ENCODE measurements at places on chromosomes 6 and 20.
A peak's percentile ranks its signal among the peaks of the same experiment; 100 is the strongest.

GRCh38 chr20:10965936-10966470, 292.2 kb upstream of the JAG1 start:
- no peaks in the 10 kb centered on the region for H3K27me3 ChIP-seq
- H3K4me1 ChIP-seq: no peaks in the 10 kb centered on the region
- DNase-seq: no peak

DNA sequence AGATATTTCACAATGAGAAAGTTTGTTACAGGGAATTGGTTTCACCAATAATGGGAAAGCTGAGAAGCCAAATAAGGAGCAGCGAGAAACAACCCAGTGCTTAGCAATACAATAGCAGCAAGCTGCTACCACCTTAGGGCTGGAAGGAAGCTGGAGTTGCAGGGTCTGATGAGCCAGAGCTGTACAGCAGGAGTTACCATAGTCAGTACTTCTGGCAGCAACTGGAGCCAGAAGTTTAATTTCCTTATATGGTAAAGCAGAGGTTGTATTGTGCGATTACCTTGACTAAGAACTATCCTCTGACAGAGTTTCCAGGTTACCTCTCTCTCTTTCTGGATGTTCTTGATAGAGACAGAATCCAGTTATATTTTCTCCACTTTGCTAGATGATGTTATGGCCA, 137.1 kb upstream of the OLIG3 start:
- H3K4me1 ChIP-seq: peaks cover 2% of the 10 kb centered on the region
- peaks cover 3% of the 10 kb centered on the region for H3K27me3 ChIP-seq
- no peak overlapping the region for H3K27ac ChIP-seq
- no peaks in the 10 kb centered on the region for H3K36me3 ChIP-seq
- DNase-seq: no peak

DNA sequence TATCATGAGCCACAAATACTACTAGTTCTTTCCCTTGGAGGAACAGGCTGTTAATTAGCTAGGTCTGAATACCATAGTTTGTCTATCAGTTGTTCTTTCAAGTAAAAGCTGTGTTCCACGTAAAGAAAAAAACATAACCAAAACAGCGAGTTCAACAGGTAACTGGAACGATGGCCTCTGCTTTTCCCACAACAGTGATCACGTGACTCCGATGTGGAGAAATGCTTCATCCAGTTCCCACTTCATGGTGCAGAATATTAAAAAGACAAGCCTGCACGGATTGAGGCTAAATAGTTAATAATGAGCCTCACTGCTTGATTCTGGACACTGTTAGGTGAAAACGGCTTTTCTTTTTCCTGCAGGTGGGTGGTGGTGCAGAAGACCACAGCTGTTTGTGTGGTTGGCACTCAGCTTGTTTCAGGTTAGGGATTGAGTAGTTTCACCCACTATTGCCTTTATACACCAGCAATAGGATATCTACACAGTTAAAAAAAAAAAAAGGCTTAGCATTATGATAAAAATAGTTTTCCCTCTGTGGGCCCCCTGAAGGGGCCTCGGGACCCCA, 88.1 kb downstream of the DACT2 start:
- no peak for DNase-seq
- H3K4me1 ChIP-seq: no peaks in the 10 kb centered on the region
- no peaks in the 10 kb centered on the region for H3K36me3 ChIP-seq
- H3K27ac ChIP-seq: no peak overlapping the region
- H3K4me3 ChIP-seq: no peak overlapping the region

- H3K36me3 ChIP-seq: peaks cover 54% of the 10 kb centered on the region
- no peaks in the 10 kb centered on the region for H3K27me3 ChIP-seq
- H3K27ac ChIP-seq: no peak overlapping the region
- no peak overlapping the region for H3K4me3 ChIP-seq
- peaks cover 4% of the 10 kb centered on the region for H3K4me1 ChIP-seq
These were observed 34.2 kb downstream of the CEP162 start for GRCh38 chr6:84193114-84193708.

- peaks cover 34% of the 10 kb centered on the region for H3K4me1 ChIP-seq
- no peaks in the 10 kb centered on the region for H3K27me3 ChIP-seq
- H3K27ac ChIP-seq: no peak overlapping the region
- no peaks in the 10 kb centered on the region for H3K36me3 ChIP-seq
These were observed 91.8 kb upstream of the NHSL1 start for GRCh38 chr6:138590796-138591709.

- no peak for DNase-seq
- no peak overlapping the region for H3K4me3 ChIP-seq
- no peaks in the 10 kb centered on the region for H3K36me3 ChIP-seq
- no peaks in the 10 kb centered on the region for H3K4me1 ChIP-seq
These were observed 157.9 kb upstream of the MARCKS start for GRCh38 chr6:113699239-113699638.

DNA sequence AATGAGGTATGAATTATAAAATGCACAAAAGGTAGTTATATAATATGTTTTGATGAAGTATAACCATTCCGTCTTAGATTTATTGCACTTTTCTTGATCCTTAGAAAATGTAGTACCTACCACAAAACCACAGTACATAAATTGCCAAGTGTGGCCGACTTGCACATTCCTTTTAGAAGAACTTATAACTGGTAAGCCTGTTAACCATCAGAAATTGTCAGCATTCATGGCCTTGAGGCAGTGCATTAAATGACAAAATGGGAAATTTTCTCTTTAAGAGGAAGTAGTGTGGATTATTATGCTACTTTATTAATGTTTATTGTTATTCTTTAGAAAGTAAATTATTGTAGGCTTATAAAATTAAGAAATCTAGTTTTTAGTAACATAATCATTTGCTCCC, 29.6 kb downstream of the TAB2 start:
- no peak overlapping the region for H3K4me3 ChIP-seq
- H3K4me1 ChIP-seq: peaks cover 73% of the 10 kb centered on the region
- H3K36me3 ChIP-seq: peaks cover 41% of the 10 kb centered on the region
- no peak for DNase-seq

DNA sequence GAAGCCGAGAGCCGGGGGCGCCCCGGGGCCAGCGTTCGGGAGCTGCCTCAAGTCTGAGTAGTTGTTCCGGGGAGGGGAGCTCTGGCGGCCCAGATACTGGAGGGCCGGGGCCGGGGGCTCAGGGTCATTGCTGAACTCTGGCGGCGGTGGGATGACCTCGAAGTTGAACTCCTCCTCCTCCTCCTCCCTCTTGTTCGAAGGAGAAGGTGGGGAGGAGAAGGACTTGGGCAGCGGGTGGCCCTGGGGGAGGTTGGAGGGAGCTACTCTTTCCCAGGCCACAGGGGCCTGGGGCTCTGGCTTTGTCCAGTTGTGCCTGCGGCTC, 37.7 kb downstream of the C6orf132 start:
- no peaks in the 10 kb centered on the region for H3K36me3 ChIP-seq
- no peak overlapping the region for H3K27ac ChIP-seq
- H3K4me3 ChIP-seq: peak overlapping the region; percentile 39
- peaks cover 25% of the 10 kb centered on the region for H3K4me1 ChIP-seq

DNA sequence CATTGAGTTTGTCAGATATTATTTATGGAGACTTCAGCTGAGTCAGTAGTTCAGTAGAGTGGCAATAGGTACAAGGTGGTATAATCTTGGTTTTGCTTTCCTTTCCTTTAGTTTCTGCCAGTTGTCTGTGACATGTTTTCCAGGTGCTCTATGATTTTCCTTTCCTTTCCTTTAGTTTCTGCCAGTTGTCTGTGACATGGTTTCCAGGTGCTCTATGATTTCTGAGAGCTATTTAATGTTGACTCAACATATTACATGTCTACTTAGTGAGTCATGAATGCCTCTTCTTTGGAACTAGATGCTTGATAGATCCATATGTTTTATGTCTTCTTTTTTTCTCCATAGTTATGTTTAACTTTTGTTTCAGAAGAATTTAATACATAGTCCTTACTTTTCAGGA, 186.4 kb upstream of the DEFB112 start:
- no peaks in the 10 kb centered on the region for H3K4me1 ChIP-seq
- H3K36me3 ChIP-seq: no peaks in the 10 kb centered on the region
- no peak for DNase-seq
- no peak overlapping the region for H3K4me3 ChIP-seq
- H3K27me3 ChIP-seq: no peaks in the 10 kb centered on the region
- no peak overlapping the region for H3K27ac ChIP-seq

- H3K27ac ChIP-seq: no peak overlapping the region
- DNase-seq: peak; percentile 13
- peaks cover 72% of the 10 kb centered on the region for H3K27me3 ChIP-seq
- no peaks in the 10 kb centered on the region for H3K36me3 ChIP-seq
- peaks cover 29% of the 10 kb centered on the region for H3K4me1 ChIP-seq
These were observed 37.6 kb downstream of the NCR2 start for GRCh38 chr6:41372832-41373626.

GRCh38 chr6:116136933-116137340, 11.0 kb upstream of the COL10A1 start:
- no peaks in the 10 kb centered on the region for H3K27me3 ChIP-seq
- H3K4me3 ChIP-seq: no peak overlapping the region
- no peak overlapping the region for H3K27ac ChIP-seq
- peak; percentile 35 for DNase-seq

DNA sequence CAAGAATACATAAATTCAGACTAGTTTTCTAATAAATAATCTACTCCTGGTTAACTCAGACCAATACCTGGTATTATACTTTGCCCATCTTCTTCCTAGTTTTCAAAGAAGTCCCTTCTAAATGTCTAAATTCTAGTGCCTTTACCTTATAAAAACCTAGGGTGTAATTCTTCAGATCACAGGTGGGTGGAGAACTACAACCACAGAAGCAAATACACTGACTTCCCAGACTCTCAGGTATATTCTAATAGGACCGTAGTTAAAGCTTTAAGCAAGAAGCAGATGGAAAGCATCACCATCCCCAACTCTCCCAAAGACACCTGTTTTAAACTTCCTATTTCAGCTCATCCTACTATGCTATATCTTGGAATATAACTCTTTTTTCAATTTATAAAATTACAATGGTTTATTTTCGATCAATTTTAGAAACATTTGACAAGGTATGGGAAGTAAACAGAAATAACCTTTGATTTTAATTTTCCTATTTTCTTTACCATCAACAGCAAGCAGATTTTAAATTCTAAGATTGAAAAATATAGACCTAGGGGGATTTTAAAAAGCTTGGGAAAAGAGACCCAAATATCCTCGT, 15.8 kb downstream of the MAN1A1 start:
- H3K27me3 ChIP-seq: no peaks in the 10 kb centered on the region
- no peak overlapping the region for H3K27ac ChIP-seq

GRCh38 chr20:54015496-54015895, 54.9 kb downstream of the BCAS1 start:
- peaks cover 5% of the 10 kb centered on the region for H3K4me1 ChIP-seq
- no peak overlapping the region for H3K4me3 ChIP-seq
- H3K27me3 ChIP-seq: peaks cover 6% of the 10 kb centered on the region
- no peak for DNase-seq
- no peak overlapping the region for H3K27ac ChIP-seq

- H3K27ac ChIP-seq: peak overlapping the region; percentile 93
- no peak overlapping the region for H3K4me3 ChIP-seq
- peaks cover 33% of the 10 kb centered on the region for H3K4me1 ChIP-seq
- DNase-seq: peak; percentile 72
- H3K27me3 ChIP-seq: no peaks in the 10 kb centered on the region
- peaks cover 33% of the 10 kb centered on the region for H3K36me3 ChIP-seq
These were observed 352.9 kb downstream of the ESR1 start for GRCh38 chr6:152160346-152160745.

DNA sequence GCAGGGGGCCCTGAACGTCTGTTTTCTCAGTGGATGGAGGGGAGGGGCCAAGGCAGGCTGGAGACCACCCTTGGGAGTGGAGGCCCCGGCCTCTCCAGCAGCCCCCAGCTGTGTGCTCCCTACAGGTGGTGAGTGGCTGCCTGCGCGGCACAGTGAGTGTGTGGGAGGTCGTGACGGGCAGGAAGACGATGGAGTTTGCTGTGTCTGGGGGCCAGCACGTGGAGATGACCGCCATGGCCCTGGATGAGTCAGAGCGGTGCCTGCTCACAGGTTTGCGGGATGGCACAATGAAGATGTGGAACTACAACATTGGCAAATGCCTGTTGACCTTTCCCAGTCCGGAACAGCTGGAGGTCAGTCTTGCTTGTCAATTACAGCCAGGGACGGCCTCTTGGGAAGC, 52.6 kb downstream of the EFCAB8 start:
- peaks cover 6% of the 10 kb centered on the region for H3K36me3 ChIP-seq
- no peak overlapping the region for H3K4me3 ChIP-seq
- H3K4me1 ChIP-seq: peaks cover 10% of the 10 kb centered on the region
- H3K27me3 ChIP-seq: no peaks in the 10 kb centered on the region
- no peak for DNase-seq

DNA sequence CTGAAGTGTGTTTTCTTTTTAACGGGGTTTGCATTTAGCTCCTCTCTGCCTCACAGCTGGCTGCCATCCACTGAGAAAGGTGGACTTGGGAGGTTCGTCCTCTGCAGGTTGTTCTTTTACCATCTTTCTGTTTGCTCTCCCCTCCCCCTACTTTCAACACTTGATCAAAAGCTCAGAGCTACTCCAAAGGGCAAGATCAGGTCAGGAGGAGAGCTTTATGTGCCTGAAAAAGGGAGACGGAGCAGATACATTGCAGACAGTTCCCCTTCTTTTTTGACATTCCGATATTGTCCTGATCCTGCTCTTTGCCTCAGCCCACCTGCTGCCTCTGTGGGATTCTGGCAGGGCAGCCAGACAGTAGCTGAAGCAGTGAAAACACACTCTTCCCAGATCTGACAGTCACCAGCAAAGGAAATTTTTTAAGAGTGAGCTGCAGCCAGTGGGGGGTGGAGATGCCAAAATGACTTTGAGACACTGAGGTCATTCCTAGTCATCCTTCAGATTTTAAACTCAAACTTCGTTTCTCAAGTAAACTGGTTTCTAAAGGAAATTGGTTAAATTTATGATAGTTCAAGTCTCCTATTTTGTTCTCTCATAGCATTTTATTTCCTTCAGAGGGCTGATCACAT, 26.5 kb downstream of the SMLR1 start:
- H3K4me3 ChIP-seq: no peak overlapping the region
- no peak overlapping the region for H3K27ac ChIP-seq
- DNase-seq: no peak
- peaks cover 2% of the 10 kb centered on the region for H3K4me1 ChIP-seq

GRCh38 chr20:39967806-39968205, 721.2 kb downstream of the MAFB start:
- H3K4me3 ChIP-seq: no peak overlapping the region
- no peak overlapping the region for H3K27ac ChIP-seq
- H3K36me3 ChIP-seq: no peaks in the 10 kb centered on the region
- DNase-seq: no peak
- H3K4me1 ChIP-seq: no peaks in the 10 kb centered on the region
- no peaks in the 10 kb centered on the region for H3K27me3 ChIP-seq

DNA sequence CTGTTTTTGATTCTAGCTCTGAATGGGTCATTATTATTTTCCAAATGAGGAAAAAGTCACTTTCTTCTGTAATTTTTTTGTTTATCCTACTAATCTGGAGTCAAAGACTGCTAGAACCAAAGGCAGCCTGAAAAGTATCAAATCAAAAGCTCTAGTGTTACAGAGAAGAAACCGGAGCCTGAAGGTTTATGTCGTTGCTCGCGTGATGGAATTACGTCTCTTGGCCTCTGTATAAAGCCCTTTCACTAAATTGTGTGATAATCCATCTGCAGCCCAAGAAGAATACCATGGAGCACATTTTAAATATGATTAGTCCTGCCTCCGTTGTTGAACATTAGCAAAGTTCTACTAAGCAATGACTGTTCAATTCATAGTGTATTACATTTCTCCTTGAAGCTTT, 738.6 kb downstream of the C6orf118 start:
- H3K27me3 ChIP-seq: no peaks in the 10 kb centered on the region
- no peak for DNase-seq
- H3K4me1 ChIP-seq: no peaks in the 10 kb centered on the region

GRCh38 chr20:45318948-45319347, 10.8 kb upstream of the MATN4 start:
- peak overlapping the region; percentile 3 for H3K4me3 ChIP-seq
- H3K36me3 ChIP-seq: no peaks in the 10 kb centered on the region
- peaks cover 16% of the 10 kb centered on the region for H3K27me3 ChIP-seq
- peak overlapping the region; percentile 88 for H3K27ac ChIP-seq
- H3K4me1 ChIP-seq: peaks cover 24% of the 10 kb centered on the region
